Activated CD4-positive, alpha-beta T cell treated with anti-CD3 and anti-CD28 coated beads, Interleukin-10, Interleukin-2, amounts not matched to agents 100 ng/mL and 50 ng/mL, durations not matched to agents 16 hours and 8 hours (primary cell): ENCODE measurements at places on chromosomes 2 and 18.
A peak's percentile ranks its signal among the peaks of the same experiment; 100 is the strongest.

DNA sequence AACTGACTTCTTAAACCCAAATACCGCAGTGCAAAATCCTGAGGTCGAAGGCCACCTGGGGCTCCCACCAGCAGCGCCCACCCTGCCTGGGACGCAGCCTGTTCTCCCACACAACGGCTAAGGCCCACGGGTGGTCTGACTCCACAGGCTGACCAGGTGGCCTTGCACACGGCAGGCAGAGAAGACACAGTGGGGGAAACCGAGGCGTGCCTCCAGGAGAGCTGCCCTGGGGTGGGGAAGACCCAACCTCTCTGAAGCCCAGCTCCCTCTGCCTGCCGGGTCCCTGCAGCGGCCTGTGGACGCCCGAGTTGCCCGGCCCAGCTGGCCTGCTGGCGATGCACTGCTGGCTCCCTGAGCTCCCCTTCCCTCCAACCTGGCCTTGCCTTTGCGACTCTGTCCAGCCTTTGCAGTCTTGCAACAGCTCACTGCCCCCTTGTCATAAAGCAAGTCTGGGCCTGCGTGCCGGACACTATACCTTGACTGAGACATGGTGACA, 9.7 kb upstream of the SEMA4C start:
- no peak for DNase-seq

- no peak for DNase-seq
These were observed 18.2 kb downstream of the PTPRM start for GRCh38 chr18:7585276-7585670.

GRCh38 chr2:239928391-239929350, 96.5 kb downstream of the NDUFA10 start:
- DNase-seq = peak; percentile 28

- DNase-seq = no peak
These were observed 187.8 kb upstream of the TNP1 start for GRCh38 chr2:217047631-217048030.

- DNase-seq = peak; percentile 59
These were observed 8.9 kb upstream of the REL start for GRCh38 chr2:60872510-60872928.

GRCh38 chr2:162265666-162266459, 22.6 kb upstream of the FAP start:
- no peak for DNase-seq

- DNase-seq = no peak
These were observed 17.0 kb downstream of the SNED1 start for GRCh38 chr2:241015439-241015838.

GRCh38 chr18:3912705-3913104, 462.7 kb downstream of the TGIF1 start:
- no peak for DNase-seq

GRCh38 chr2:13524492-13524891, 807.8 kb downstream of the TRIB2 start:
- DNase-seq = no peak

DNA sequence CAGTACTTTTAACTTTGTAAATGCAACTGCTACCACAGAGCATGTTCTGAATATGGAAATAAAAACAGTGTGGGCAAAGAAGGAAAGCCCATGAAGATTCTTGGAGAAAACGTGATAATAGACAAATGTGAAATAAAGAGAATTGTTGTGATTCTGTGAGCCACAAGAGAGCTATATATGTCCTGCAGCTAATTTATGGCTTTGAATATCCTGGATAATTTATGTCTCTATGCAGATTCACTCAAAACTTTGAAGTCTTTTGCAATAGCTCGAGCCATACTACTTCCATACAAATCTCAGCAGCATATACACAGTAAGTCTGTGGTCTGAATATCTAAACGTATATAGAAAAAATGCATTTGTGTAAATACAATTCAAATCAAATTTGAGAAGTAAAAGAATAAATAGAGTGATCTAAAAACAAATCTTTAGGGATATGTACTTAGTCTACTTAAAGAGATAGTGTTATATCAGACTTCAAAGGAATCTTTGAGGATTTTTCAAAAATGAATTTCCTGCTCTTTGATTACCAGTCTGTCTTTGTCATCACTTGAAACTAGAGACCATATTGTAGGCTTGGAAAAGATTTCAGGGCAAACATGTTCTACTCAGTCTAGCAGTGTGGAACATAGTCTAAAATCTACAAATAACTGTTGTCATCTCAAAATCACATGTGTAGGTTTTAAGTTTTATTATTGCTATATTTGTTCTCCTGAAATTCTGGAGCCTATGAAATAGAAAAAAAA, 107.1 kb downstream of the CSRNP3 start:
- no peak for DNase-seq

DNA sequence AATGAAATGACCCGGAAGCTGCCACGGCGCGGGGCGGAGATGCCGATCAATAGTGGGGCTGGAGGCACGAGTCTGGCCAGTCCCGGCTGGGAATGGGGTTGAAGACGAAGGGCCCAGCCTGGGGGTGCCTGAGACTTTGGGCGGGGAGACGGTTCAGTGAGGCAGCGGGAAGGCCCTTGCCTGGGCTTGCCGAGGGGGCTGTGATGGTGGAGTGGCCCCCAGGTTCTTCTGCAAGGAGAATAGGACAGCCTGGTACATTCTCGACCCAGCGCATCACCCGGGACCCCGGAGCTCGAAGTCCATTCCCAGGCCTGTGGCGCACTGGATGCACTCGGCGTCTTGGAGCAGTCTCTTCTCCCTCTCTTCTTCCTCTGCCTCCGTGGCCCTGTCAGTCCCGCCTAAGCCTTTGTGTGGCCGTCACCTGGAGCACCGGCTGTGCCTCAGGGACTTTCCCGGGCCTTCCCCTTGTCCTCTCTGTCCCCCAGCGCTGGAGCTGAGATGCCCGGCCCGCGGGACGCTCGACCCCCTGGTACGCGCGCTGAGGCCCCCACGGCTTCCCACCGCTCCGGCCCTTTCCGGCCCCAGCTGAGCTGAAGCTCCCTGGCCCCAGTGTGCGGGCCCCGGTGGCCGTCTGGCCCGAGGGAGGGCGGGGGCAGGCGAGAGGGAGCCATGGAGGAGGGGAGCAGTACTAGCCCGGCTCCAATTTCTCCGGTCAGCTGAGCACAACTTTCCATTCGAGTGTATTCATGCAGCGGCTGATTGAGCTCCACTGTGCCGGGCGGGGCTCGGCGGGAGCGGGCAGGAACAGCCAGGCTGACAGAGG, 8.0 kb downstream of the SIX3 start:
- no peak for DNase-seq

DNA sequence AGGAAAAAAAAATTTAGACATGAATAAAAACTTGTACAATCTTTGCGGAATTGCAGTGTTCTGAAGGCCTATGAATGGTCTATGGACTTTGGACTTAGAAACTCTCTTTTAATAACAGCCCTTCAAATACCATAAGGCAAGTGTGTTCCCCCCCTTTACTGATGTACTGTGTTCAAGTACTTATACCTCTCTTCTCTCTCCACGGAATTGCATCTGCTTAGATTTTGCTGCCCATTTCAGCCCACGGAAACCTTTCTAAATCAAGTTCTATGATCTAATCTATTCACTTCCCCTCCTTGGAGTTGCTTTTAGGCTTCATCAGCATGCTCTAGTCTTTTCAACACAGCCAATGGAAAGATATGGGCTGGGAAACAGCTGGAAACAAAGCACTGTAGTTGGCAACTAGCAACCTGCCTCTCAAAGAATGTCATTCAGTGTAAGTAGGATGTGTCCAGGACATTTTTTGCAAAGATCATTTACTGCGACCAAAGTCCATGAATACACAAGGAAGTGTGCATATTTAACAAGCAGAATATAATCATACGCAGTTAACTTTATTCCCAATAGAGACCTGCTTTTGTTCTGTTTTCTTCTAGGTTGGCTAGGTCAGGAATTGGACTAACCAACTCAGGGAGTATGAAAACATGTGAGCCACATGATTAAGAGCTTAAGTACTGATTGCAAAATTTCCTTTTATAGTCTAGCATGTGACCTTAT, 58.0 kb downstream of the SLC40A1 start:
- no peak for DNase-seq

- DNase-seq = peak; percentile 98
These were observed 1.3 kb upstream of the PTMA start for GRCh38 chr2:231706731-231707624.

GRCh38 chr18:21052385-21052784, 59.2 kb downstream of the ROCK1 start:
- DNase-seq = no peak

DNA sequence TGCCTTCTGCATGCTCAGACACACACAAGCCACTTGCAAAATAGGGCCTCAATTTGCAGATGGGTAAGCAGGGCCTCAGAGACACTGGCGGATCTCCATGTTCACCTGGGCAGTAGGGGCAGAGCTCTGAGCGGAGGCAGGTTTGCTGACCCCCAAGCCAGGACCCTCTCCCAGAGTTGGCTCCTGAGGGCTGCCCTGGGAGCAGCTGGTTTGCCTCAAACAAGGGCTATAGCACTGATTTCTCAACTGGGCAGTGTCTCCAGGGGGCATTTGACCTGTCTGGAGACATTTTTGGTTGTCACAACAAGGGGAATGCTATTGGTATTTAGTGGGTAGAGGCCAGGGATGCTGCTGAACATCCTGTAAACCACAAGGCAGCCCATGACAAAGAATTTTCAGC, 11.6 kb downstream of the GLI2 start:
- no peak for DNase-seq

GRCh38 chr2:150646746-150647145, 159.3 kb upstream of the RND3 start:
- no peak for DNase-seq

DNA sequence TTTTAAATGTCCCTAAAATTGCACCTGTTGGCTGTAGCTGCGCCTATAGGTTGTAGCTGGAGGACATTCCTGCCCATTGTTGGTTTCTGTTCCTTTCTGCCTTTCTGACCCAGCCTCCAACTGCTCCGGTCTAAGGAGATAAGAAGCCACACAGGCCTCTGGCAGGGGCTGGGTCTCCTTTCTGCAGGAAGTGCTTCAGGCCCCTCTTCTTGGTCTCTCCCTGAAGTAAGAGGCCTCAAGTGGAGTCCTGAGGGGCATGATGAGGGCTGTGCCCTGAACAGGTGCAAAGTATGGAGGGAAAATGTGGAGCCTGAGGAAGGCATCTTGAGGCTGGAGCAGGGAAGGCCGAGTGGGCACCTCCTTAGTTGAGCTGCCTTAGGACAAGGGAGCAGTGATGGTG, 10.4 kb upstream of the SFTPB start:
- no peak for DNase-seq

DNA sequence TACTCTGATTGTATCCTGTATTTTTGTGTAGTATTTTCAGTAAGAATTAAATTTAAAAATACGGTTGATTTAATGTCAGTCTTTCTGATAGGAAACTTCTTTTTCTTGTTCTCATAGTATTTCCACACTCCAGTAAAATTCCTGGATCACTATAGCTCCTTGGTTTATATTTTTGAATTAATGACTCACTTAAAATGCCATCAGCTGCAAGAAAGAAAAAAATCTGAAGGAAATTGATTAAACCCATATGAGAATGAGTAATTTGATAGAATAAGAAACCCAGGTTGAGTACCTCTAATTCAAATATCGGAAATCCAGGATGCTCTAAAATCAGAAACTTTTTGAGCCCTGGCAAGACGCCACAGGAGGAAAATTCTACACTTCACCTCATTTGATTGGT, 186.8 kb upstream of the RND3 start:
- DNase-seq = no peak

DNA sequence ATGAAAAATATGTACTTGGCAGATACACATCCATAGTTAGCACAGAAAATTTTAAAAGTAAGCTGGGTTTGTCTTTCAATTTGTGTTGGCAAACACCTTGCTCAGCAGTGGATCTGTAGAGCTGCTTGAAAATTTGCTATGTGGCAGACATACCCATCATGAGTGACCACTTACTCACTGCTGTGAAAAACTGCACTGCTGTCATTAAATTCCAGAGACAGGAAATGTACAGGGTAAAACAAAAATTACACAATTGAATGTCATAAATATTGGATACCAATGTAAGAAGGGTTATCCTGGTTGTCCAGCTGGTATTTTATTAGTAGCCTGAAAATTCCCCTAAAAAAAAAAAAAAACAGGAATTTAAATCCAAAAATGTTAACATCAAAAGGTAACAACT, 24.5 kb downstream of the NIF3L1 start:
- DNase-seq = no peak

- no peak for DNase-seq
These were observed 532.8 kb downstream of the FBXO15 start for GRCh38 chr18:73614812-73615211.

DNA sequence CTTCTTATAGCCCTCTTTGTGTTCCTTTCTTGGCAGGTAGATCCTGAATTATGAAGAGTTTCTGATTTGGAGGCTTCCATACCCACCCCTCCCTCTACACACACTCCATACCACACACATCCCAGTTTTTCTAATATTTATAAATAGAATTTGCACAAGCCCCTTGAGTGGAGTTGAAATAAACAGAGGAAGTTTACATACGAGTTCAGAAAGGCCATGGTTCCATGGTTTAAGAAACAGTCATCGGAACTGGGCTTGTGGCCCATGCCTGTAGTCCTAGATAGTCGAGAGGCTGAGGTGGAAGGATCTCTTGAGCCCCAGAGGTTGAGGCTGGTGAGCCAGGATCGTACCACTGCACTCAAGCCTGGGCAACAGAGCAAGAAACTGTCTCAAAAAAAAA, 62.7 kb upstream of the TANC1 start:
- DNase-seq = no peak

DNA sequence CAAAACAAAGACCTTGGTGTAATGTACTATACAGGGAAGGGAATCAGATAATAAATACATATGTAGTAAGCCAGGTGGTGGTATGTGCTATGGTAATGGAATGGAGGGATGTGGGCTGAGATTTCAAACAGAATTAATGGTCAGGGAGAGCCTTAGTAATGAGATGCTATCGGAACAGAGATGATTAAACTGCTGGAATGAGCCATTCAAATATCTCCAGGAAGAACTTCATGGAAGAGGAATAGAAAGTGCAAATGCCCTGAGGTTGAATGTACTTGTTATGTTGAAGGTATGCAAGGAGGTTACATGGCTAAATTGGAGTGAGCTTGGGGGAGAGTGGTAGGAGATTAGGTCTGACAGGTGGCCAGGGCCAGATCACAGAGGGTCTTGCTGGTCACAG, 5.1 kb downstream of the SERPINB11 start:
- no peak for DNase-seq
